Right ventricle myocardium inferior (tissue), 1 donor: ENCODE measurements at places on chromosomes 4 and X. TPM values are rescaled to one million over a fixed set of nuclear protein-coding genes. Genes with fewer than 3 reads are reported as not detected.

ZNF157 gene
- not detected for total RNA-seq

GPR34 gene
- total RNA-seq = 10.0 TPM

GPRASP2 gene
- 10.3 TPM for total RNA-seq

IGSF1 gene
- 2.6 TPM for total RNA-seq

DMRTC1 gene
- not detected for total RNA-seq

PASD1 gene
- not detected for total RNA-seq

ALB gene
- total RNA-seq = not detected
